ENCODE measurements at places on chromosomes 4 and X. TPM values are rescaled to one million over a fixed set of nuclear protein-coding genes. Genes with fewer than 3 reads are reported as not detected.

DNA sequence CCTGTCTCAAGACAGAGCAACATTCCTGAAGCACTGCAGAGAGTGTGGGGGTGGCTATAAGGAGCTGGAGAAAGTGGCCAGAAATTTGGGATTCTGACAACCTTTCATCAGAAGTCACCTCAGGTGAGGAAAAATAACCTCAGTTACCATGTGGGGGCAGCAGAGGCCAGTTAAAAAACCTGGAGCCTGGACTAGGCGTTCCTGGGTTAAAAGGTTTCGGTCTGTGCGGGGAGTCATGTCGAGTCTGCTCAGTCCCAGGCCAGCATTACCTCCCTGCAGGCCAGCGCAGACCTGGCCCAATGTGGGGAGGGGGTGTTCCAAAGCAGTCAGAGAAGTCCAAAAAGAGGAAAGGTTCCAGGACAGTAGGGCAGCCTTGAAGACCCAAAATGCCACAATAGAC is 10.9 kb upstream of the NALF2 start:
- peak; percentile 39 for DNase-seq

- peak; percentile 78 for DNase-seq
Observed at GRCh38 chr4:152937336-152938236, 1.5 kb downstream of the FHDC1 start.

- peak; percentile 86 for DNase-seq
Observed at GRCh38 chr4:88592600-88593448, 544 bp downstream of the HERC3 start.

DNA sequence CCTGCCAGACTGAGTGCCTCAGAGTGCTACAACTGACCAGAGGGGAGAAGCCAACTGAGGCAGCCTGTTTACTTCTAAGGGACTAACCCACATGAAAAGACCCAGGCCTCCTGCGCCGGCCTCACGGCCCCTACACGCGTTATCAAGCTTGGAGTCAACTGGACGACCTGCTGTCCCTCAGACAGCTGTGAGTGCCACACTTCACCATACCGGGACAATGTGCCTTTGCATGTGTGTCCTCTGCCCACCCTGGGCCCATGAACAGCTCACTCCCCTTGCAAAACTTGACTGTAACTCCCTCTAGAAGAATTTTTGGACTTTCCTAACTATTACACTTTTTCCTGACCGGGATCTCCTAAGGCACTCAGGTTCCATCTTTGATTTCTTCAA is 1.8 kb downstream of the NOP14 start:
- no peak for DNase-seq

- no peak for DNase-seq
Observed at GRCh38 chr4:38004887-38005286, 44.7 kb downstream of the PTTG2 start.

GRCh38 chr4:139872274-139872673 is 206.7 kb downstream of the MGST2 start:
- no peak for DNase-seq

DNA sequence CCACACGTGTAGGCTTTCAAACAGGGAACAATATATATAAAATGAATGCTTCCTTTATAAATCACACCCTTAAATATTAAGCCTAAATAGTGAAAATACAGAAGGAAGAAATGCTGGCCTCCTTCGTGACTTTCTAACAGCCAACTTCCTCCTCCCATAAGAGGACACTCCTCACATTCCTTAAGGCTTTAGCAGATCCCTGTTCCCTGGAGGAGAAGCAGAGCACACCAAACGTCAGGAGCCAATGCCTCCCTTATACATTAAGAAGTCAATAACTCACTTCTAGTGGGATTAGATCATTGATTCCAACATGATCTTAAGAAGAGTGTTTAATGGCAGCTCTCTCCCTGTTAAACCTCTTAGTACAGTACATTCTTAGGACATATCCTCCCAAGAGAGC is 108.4 kb upstream of the FAM241A start:
- DNase-seq, result no peak

GNRHR gene
- not detected for total RNA-seq

MAGEA8 gene
- total RNA-seq, result not detected

Measured in right cardiac atrium (tissue), 5 donors.